Mammary epithelial cell (primary cell): ENCODE measurements at places on chromosomes 13 and 19.
A peak's percentile ranks its signal among the peaks of the same experiment; 100 is the strongest.

- DNase-seq, result no peak
These were observed 1.3 kb downstream of the PNMA8B start for GRCh38 chr19:46494146-46494940.

DNA sequence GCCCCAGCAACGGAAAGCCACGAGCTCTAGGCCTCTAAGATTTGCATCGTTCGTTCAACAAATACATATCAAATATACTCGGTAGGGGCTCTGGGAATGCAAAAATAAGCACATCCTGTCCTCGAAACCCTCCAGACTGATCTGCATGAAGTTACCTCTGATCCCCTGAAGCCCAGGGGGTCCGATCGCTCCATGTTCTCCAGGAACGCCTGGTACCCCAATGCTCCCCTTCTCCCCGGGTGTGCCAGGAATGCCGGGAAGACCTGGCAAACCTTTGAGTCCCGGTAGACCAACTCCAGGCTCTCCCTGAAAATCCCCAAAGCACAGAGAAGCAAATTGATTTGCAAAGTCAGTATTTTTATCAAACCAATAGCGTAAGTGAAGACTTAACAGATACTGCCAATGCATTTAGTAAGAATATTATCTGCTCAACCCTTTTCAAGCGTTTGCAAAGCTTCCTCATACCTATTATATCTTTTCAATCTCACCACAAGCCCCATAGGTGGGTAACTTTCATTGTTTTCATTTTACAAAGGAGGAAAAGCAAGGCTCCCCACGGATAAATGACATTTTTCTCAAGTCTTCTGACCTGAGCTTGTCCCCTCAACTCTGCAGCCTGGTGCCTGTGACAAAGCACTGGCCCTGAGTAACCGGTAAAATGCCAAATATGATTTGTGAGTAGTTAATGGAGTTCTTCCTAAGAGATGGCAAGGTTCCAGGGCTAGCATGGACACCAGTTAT lies 127.7 kb downstream of the COL4A1 start:
- DNase-seq, result no peak

- no peak for DNase-seq
These were observed 407.3 kb upstream of the SGCG start for GRCh38 chr13:22773465-22773864.

- DNase-seq, result no peak
These were observed 478.4 kb downstream of the FOXO1 start for GRCh38 chr13:40187841-40188591.

- no peak for DNase-seq
These were observed 27.9 kb downstream of the DOT1L start for GRCh38 chr19:2191456-2192310.

DNA sequence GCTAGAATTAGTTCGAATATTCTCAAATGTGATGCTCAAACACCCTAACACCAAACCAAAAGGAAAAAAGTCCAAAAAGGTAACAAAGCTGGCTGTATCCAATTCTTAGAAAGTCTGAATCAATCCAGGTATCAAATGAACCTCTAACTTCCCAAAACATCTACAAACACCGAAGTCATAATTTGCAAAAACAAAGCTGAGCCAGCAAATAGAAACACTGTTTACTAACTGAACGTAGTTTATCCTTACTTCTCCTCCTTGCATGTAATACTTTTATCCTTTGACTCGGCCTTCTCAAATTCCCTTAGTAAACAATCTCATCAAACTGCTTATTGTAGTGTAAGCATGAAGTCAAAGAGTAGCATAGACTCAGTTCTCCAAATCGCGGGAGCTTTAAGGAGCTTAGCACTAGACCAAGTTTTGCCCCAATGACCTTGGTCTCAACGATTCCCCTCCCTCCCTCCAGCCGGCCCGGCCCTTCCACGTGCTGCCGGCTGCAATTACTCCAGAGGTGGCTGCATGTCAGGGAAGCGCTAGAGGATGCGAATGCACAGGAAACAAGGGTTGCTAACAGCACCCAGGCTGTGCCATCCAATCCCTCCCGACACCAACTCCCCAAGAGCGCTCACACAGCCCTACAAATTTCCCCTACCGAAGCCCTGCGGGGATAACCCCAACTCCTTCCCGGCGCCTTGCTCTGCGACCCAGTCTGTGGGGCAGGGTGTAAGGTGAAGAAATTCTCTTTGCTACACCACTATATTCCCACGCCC lies 693 bp downstream of the XPO4 start:
- peak; percentile 49 for DNase-seq

DNA sequence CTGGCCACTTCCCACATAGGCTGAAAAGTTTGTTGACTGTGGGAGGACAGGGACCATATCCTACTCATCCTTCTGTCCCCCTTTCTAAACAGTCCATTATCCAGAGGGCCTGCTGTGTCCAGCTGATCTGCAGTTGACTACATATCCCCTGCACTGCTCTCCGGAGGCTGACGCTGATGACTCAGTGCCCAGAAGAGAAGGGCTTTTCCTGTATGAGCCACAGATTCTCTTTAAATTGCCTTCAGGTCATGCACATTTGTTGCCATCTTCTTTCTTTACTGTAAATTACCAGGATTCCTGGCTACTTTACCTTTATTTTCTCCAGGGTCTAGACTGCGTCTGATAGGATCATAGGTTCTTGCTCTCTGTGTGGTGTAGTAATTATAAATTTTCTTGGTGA lies 125.2 kb downstream of the LACC1 start:
- DNase-seq, result peak; percentile 75

- DNase-seq, result no peak
These were observed 94.7 kb downstream of the RBM26 start for GRCh38 chr13:79311386-79311785.

DNA sequence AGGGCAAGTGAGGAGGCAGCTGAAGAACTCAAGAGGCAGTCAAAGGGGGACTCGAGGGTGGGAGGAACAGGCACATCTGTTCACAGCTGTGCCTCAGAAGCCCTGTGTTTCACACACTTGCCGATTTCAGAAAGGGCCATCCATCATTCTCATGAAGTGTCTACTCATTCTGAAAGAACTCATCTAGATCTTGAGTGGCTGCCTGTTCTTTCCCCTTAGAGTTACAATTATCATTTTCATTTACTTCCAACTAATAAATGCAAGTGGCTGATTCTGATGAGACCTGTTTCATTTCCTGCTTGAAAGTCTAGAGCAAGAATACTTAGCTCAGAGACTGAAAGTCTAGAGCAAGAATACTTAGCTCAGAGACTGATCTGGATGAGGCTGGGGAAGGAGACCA lies 1145.1 kb downstream of the UQCRFS1 start:
- no peak for DNase-seq

DNA sequence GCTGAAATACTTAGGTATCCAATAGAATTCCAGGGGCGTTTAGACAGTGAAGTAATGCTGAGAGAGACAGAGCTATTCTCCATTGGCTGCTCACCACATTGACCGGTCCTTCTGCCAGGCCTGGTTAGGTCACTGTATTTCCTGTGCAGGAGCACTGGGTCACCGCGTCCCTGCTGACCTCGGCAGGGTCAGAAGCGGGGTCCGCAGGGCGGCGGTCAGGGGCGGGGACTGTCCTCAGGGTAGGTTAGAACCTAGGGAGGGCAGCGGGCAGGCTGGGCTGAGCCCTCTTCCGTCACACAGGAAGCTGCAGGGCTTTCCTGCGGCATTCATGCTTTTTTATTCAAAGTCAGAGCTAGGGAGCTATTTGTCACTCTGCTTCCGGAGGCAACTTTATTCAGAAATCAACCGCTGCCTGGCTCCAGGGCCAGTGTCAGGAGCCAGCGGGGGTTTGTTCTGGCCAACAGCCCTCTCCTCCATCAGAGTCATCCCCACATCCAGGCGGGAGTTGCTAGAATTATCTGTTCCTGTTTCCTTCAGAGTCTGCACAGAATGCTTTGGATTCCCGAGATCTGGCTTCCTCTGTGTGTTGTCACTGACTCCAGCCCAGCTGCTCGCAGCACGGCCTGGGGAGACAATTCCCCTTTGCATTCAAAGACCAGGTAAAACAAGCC lies 81.2 kb upstream of the WASF3 start:
- DNase-seq, result no peak

DNA sequence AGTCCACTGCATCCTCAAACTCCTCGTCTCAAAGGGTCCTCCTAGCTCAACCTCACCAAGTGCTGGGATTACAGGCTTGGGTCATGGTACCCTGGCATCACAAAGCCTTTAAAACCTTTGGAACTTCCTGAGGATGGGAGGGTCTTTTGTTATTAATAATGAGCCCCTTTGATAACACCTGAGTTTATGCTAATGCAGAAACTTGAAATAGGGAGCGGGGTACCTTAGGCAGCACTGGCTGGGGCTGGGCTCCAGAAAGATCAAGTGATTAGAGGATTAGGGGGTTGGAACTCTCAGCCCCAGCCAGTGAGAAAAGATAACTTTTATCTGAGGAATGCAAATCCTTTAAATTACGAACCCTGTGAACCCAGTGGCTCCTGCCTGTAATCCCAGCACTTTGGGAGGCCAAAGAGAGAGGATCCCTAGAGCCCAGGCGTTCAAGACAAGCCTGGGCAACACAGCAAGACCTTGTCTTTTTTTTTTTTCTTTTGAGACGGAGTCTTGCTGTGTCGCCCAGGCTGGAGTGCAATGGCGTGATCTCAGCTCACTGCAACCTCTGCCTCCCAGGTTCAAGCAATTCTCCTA lies 9.3 kb upstream of the PSPC1 start:
- no peak for DNase-seq

- DNase-seq, result peak; percentile 92
These were observed 9.3 kb downstream of the RPS9 start for GRCh38 chr19:54209811-54210494.

DNA sequence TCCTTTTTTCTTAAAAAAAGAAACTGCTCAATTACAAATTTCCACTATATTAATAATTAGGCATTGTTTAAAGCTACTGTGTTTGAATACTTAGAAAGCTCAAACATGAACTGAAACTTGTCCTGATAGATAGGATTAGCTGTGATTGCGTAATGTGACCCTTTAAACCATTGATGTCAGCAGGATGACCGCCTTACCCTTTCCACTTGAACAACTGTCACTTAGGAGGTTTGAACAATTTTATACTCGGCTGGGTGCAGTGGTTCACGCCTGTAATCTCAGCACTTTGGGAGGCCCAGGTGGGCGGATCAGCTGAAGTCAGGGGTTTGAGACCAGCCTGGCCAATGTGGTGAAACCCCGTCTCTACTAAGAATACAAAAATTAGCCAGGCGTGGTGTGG lies 2.9 kb downstream of the LAMP1 start:
- no peak for DNase-seq

DNA sequence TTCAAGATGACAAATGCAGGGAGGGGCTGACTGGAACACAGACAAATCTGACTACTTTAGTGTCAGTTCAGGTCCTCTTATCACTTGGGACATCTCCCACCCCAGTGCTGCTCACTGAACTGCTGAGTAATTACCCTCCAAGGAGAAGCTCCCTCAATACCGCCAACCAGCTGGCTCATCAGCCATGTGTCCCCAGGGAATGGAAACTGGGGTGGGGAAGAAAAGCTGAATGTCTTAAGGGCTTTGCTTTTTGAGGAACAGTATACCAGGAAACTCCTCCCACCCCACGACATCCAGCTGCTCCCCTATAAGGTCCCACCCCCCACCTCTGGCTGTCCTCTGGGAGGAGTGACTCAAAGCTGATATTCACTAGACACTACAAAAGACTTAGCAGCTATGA lies 2.0 kb downstream of the ZNF823 start:
- peak; percentile 20 for DNase-seq

DNA sequence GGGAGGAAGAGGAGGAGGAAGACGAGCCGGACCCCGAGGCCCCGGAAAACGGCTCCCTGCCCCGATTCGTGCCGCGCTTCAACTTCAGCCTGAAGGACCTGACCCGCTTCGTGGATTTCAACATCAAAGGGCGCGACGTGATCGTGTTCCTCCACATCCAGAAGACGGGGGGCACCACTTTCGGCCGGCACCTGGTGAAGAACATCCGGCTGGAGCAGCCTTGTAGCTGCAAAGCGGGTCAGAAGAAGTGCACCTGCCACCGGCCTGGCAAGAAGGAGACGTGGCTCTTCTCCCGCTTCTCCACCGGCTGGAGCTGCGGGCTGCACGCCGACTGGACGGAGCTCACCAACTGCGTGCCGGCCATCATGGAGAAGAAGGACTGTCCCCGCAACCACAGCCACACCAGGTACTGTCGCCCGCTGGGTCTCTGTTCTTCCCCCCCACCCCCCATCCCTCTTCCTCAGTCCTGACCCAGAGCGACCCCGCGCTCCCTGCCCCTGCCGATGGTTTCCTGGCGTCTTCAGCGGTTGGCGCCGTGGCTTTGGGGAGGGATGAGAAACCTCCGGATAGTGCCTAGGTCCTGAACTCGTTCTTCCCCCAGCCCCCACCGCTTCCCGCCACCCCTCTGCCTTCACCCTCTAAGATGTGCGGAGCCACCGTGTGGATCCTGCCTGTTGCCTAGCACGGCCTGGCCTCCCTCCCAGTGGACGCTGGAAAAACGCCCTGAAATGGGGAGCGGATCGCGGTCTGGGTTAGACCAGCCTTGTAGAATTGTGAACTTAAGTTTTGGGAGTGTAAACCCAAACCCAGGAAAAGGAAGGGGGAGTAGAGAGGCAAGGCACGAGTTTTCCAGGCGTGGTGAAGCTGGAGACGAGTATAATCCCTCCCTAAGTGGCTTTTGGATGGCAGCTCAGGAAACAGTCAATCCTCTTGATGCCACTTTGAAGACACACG lies 1.5 kb downstream of the HS6ST3 start:
- no peak for DNase-seq

DNA sequence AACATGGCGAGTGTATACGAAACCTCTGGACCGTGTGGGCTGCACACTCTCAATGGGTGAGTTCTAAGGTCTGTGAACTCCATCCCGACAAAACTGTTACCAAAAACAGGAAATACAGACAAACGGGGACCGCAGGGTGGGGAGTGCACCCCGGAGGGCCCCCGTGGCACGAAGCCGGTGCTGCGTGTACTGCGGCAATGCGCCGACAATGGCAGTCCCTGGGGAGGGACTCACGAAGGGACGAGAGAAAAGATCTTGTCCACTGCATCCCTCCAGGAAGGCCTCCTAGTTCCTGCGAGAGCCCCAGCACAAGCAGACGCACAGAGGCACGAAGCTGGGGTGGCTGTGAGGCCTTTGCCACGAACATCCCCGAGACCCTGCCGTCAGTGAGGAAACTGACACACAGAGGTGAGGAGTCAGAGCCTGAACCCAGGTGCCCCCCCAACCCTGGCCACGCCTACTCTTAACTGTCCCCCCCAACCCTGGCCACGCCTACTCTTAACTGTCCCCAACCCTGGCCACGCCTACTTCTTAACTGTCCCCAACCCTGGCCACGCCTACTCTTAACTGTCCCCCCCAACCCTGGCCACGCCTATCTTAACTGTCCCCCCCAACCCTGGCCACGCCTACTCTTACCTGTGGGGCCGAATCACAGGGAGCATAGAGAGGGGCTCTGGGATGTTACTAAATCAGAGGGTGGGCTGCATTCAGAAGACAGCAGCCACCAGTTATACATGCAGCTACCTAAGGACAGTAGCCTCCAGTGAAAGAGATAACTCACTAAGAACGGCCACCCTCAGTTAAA lies 4.2 kb downstream of the MED16 start:
- DNase-seq, result no peak

DNA sequence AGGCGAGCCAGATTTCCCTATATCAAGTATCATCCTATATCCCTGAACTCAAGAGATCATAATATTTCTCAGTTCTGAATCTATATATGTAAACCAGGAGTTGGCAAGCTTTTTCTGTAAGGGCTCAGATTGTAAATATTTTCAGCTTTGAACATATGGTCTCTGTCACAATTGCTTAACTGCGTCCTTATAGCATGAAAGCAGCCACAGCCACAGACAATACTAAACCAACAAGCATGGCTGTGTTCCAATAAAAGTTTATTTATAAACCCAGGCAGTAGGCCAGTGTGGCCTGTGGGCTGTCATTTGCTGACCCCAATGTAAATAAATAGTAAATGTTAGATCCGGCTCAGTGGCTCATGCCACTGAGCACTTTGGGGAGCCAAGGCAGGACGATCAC lies 12.2 kb upstream of the MYH14 start:
- DNase-seq, result no peak

- DNase-seq, result peak; percentile 80
These were observed 11.4 kb downstream of the PCCA start for GRCh38 chr13:100100115-100100879.
